Stimulated activated CD4-positive, alpha-beta T cell treated with anti-CD3 and anti-CD28 coated beads, Interleukin-2, amount 100 ng/mL, for 4 hours (primary cell): ENCODE measurements at places on chromosomes 16 and 17.

- DNase-seq: no peak
Measured at GRCh38 chr17:41792845-41793783, 6.6 kb upstream of the JUP start.

DNA sequence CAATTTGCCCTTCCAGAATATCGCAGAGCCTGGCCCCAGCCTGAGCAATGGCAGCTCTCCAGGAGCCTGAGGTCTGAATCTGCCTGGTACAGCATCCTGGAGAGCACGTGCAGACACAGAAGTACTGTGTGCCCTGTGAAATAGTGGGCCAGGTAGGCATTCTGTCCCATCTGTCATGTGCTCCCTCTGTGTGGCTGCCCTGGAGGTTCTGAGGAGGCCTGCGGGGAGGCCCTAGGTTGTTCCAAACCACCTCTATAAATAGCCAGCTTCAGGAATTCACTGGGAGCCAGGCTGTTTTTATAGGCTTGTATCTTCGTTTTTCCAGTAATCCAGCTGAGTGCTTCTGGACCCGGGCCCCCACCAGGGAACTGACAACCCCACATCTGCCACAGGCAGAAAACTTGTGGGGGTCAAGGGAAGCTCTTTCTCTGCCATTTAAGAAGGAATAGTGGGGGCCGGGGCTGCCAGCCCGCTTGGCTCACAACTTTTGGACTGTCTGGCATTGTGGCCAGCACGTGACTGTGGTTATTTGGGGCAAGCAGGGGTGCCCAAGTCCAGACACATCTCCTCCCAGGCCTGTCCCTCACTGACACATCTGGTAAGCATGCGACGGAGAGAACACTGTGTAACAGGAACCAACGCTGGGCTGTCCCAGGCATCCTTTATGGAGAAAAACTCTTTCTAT, 356.3 kb upstream of the TNRC6C start:
- no peak for DNase-seq

GRCh38 chr17:57563958-57564357, 181.1 kb downstream of the CCDC182 start:
- DNase-seq: no peak

- no peak for DNase-seq
Measured at GRCh38 chr16:51524555-51525373, 373.7 kb upstream of the SALL1 start.

GRCh38 chr17:73290399-73291259, 21.2 kb downstream of the CDC42EP4 start:
- no peak for DNase-seq

DNA sequence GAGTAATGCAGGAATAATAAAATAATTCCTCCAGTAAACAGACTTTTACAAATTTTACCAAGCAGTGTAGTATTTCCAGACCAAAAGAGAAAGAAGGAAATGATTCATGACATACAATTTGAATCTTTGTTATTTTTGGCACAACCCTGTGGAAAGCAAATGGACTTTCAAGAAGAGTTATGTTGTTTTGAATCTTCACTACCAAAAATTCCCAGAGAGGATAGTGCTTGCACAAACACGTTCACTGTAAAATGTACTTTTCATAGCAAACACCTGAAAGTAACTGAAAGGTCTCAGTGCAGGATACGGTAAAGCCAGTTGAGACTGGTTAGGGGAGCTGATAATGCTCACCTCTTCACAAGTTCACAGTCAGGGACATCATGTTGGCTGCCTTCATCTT, 107.1 kb downstream of the USP22 start:
- DNase-seq: no peak

- no peak for DNase-seq
Measured at GRCh38 chr17:4566785-4567184, 6.4 kb upstream of the GGT6 start.

- DNase-seq: no peak
Measured at GRCh38 chr17:61878984-61879612, 15.8 kb upstream of the BRIP1 start.

GRCh38 chr16:84656649-84657048, 8.3 kb downstream of the KLHL36 start:
- DNase-seq: no peak

DNA sequence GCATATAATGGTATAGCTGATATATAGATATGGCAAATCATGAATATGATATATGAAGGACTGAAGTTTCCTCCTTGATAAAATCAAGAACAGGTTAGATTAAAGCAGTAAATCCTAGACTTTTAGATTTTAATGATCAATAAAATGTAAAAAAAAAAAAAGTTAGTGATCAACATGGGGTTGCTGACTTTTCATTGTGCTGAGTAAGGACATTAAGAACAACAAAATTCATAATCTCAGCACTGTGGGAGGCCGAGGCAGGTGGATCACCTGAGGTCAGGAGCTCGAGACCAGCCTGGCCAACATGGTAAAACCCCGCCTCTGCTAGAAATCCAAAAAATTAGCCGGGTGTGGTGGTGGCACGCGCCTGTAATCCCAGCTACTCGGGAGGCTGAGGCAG, 10.4 kb upstream of the CHD3 start:
- DNase-seq: no peak

DNA sequence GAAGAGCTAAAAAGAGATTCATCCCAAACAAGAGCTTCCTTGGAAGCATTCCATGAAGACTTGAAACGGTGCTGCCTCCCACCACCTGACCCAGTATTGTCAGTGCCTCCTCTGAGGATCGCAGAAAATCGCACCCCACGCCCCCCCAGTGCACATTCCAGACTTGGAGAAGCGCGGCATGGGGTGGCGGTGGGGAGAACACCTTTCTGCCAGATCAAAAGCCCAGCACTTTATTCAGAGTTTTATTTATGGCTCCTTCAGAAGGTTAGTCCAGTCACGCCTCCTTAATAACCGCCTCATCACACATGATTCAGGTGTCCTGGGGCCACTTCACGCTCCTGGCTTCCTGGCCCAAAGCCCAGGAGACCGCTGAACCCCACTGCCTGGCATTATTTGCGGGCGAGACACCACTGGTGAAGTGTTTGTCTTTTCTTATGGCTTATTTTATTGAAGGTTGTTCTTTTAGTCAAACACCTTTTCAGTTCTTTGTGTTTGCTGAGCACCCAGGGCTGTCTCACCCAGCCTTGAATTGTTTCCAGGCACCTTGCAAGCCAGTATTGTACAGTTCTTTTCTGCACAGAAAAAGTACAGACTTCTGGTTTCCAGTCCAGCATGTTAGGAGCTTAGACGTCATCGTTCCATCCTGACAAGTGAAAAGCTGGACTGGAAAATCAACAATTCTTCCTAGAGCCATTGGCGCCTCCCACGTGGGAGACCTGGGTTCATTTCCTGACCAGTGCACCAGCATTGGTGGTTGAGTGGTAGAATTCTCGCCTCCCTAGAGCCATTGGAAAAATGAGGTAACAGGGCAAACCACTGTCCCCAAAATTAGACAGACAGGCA, 79.6 kb upstream of the CACNG5 start:
- no peak for DNase-seq

- no peak for DNase-seq
Measured at GRCh38 chr17:61601297-61601696, 10.3 kb upstream of the NACA2 start.
